ENCODE measurements at places on chromosomes 5 and 9. TPM values are rescaled to one million over a fixed set of nuclear protein-coding genes. Genes with fewer than 3 reads are reported as not detected.

GRCh38 chr5:146006470-146007190, 70.3 kb downstream of the SH3RF2 start:
- no peak for DNase-seq

GRCh38 chr5:180284149-180284548, 7.7 kb downstream of the MAPK9 start:
- DNase-seq: no peak

DNA sequence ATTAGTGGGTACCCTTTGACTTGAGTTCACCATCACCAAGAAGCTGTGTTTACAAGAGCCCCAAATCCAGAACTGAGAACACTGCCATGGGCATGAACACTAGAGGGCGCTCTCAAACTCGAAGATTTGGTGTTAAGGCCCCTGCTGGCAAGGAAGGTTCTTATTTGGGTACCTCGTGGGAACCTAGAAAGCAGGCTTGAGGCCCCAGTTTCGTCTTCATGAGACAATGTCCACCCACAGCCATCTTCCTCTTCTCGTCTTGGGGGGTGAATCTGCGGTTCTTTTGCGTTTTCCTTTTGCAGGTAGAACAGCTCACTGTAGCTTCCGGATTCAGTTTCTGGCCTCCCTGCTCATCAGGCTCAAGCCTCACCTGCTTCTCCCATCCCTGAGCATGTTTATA, 184.0 kb downstream of the SEMA5A start:
- no peak for DNase-seq

DNA sequence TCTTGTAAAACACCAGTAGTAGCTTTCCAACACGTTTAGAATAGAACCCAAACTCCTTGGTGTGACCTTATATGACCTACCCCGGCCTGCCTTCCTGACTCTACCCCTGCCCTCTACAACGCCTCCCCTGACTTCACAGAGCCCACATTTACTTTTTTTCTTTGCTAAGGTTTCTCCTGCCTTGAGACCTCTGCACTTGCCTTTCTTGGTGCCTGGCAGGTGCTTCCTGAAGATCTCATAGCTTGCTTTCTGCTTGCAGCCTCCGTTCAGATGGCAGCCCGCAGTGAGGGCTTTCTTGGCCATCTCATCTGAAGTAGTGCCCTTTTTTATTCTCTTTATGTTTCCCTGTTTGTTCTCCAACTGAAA, 24.3 kb downstream of the NUP214 start:
- DNase-seq: no peak

- no peak for DNase-seq
Measured at GRCh38 chr5:145996135-145996534, 59.8 kb downstream of the SH3RF2 start.

- DNase-seq: no peak
Measured at GRCh38 chr9:2257248-2257929, 242.2 kb downstream of the SMARCA2 start.

DNA sequence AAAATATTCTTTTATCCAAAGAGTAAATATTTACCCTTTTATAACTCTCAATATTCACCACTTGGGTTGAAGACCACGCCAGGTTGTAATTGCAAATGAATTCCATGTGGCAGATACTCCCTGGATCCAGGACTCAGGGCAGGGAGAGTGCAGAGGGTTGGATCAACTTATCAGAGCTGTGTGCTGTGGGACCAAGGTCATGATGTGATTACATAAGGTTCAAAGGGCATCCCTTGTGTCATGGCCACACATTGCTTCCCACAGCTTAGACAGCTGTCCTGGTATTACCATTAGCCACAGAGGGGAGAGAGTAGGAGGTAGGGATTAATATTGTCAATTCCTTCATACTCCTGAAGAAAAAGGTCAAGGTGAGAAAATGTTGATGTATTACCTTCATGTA, 133.9 kb downstream of the JAKMIP2 start:
- DNase-seq: no peak

- no peak for DNase-seq
Measured at GRCh38 chr5:107285772-107286171, 385.0 kb downstream of the EFNA5 start.

DNA sequence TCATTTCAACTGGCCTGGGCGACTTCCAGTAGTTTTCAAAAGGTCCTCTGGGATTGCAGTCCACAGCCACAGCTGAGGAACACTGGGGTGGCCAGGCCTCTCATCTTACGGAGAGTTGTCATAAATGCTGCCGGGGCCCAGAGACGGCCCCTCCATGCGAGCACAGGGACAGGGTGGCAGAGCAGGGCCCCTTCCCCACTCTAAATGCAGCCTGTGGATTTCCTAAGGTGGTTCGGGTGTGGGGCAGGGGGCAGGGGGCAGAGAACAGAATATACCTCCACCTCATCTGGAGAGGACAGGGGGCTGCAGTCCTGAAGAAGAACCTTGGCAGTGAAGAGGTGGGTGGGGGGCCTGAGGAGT, 113.6 kb upstream of the TBC1D2 start:
- no peak for DNase-seq

DNA sequence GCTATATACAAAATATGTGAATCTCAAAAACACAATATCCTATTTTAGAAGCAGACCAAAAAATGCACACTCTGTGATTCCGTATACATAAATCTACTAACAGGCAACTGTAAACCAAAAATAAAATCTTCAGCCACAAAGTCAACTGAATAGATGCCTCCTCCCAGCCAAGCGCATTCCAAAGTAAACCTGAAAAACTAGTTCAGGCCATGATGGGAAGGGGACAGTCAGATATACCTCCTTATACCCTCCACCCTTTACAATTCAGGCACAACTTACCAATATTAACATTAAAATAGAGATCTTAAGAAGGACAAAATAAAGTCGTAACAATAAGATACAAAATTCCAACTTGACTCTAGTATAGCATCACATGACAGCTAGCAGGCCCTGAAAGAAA, 1604.5 kb upstream of the NUDT12 start:
- no peak for DNase-seq

GRCh38 chr5:109399092-109399759, 10.5 kb downstream of the PJA2 start:
- DNase-seq: no peak

DNA sequence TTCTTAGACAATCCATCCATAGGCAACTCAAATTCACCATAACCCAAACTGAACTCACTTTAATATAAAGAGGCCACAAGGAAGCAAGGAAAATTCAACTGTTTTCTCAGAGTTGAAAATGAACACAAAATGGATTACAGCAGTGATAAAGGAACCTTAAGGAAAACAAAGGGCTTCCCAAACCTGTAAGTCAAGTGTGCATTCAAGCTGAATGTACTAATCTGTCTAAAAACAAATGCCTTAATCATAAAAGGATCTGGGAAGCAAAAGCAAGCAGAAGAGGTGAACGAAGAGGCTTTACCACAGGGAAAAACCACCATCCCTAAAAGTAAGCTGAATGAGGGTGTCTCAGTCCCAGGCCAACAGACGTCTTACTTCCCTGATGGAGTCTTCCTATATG, 13.6 kb downstream of the FBXW11 start:
- DNase-seq: no peak

- no peak for DNase-seq
Measured at GRCh38 chr9:86389628-86390027, 35.4 kb upstream of the TUT7 start.

- DNase-seq: no peak
Measured at GRCh38 chr9:136875155-136875554, 9.0 kb upstream of the EDF1 start.

DNA sequence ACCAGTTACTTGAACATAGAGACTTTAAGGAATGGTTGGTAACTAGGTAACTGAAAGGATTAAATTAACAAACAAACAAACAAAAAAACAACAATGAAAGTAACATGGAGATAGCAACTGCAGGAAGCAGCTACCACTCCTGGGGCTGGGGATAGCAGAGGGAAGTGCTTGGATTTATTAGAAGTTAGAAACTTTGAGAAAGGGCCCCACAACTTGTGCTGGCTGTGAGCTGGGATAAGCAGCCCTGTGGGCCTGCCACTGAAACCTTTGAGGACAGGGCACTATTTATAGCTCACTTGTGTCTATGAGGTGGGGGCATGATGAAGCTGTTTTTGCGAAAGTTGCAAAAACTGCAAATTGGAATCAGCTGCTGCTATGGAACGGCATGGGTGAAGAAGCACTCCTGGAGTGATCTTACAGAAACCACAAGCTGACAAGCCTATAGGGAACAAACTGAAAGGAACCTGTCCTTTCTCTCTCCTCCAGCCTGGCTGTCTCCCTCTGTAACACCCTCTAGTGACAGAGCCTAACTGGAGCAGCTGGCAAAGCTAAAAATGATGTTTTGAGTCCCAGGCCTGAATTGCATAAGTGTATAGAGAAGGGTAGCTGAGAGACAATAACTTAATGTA, 91.4 kb upstream of the RANBP6 start:
- DNase-seq: no peak

DNA sequence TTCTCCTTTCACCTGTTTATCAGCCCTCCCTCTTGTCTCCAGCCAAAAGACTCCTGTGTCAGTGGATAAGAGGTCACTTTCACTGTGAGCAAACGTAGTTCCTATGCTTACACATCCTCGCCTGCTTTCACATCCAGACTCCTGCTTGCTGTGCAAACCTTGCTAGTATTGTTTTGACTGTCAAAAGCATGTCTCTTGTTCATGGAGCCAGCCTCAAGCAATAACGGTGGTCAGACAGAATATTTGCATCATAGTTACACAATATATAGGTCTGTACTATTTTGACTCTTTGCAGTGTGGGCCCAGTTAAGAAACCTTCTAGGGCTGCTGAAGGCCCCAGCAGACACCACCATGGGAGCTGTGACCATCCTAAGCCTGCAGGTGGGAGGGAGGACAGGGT, 420.0 kb downstream of the SEMA5A start:
- no peak for DNase-seq

- DNase-seq: no peak
Measured at GRCh38 chr9:81389569-81389993, 299.8 kb downstream of the TLE1 start.

GRCh38 chr5:53923961-53924360, 363.5 kb downstream of the NDUFS4 start:
- no peak for DNase-seq

Gene FRMPD1
- 15.4 TPM for total RNA-seq

Gene PPP1R2B
- total RNA-seq: not detected

Gene HTR4
- total RNA-seq: 1.6 TPM

Gene PRR16
- 1.4 TPM for total RNA-seq

Gene MOB3B
- 21.5 TPM for total RNA-seq

Gene PCDHGB7
- 10.2 TPM for total RNA-seq

Gene CFAP157
- 0.24 TPM for total RNA-seq

Gene RANBP17
- 1.4 TPM for total RNA-seq

Data from suprapubic skin (tissue), 4 donors.